ENCODE measurements at places on chromosomes 4 and X.

DNA sequence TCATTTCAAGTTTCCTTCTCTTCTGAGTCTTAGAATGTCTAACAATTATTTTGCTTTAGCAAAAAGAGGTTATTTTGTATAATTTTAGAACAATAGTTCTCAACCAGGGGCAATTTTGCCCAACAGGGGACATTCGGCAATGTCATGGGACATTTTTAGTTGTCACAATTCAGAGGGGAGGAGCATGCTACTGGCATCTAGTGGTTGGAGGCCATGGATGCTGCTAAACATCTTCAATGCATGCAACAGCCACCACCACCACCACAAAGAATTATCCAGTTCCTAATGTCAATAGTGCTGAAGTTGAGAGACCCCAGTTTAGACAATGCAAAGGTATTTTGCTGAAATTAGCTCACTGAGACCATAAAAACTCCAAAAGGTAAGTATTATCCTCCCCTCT lies 122.5 kb downstream of the ARHGAP6 start:
- DNase-seq = no peak

GRCh38 chrX:46601283-46601682 lies 27.7 kb downstream of the CHST7 start:
- DNase-seq = peak; percentile 35

GRCh38 chr4:46444318-46445000 lies 54.5 kb upstream of the GABRA2 start:
- peak; percentile 24 for DNase-seq

GRCh38 chr4:24763631-24764297 lies 31.6 kb upstream of the SOD3 start:
- no peak for DNase-seq

DNA sequence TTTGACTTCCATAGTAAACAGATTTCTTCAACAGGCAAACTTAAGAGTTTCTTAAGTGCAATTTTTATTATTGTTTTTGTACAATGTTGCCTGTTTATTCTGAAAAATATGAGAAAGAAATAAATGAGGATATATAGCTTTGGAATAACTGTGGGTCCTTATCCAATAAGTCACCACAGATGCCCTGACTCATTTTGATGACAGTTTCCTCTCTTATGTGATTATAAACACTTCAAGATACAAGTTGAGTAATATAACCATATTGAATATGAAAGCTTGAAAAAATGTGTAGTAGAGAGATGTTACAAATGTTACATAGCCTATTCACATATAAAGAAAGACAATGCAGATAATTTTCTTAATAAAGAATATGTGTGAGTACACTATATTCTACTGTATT lies 931.6 kb downstream of the RAPGEF2 start:
- no peak for DNase-seq

DNA sequence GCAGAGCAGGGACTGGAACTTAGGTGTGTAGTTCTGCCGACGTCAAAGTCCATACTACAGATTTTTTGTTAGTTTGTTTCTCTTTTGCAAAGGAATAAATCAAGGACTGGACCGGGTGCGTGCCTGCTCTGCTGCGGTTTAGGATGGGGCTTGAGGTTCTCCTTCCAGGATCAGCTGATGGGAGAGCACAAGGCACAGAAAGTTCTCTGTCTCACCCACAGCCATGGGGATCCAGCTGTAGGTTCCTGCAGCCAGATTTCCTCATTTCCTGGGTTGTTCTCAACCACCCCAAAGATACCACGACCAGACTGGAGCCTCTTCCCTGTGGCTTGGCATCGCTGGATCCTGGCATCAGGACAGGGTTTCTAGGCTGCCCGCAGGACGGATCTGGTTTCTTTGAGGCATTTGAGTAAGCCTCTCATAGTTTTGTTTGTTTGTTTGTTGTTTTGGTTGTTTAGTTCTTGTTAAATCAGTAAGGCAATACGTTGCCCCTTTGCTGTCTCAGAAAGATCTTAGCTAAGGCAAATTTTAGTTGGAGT lies 789 bp upstream of the SRPX start:
- DNase-seq = no peak

DNA sequence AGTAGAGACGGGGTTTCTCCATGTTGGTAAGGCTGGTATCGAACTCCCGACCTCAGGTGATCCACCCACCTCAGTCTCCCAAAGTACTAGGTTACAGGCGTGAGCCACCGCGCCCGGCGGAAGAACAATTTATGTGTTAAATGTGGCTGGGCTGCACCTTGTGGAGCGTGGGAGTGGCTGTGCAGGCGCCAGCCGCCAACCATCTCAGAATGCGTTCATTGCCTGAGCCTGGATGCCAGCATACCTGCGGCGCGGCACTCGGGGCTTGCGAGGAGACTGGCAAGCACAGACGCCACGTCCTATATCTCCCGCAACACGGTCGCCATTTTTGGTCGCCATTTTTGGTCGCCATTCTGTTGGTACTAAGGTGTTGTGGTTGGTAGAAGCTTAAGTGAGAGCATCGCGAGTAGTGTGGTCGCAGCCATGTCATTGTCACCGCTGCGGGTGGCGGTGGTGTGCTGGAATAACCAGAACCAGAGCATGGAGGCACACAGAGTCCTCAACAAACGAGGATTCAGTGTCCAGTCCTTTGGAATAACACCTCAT lies 193.6 kb upstream of the HTR2C start:
- no peak for DNase-seq

DNA sequence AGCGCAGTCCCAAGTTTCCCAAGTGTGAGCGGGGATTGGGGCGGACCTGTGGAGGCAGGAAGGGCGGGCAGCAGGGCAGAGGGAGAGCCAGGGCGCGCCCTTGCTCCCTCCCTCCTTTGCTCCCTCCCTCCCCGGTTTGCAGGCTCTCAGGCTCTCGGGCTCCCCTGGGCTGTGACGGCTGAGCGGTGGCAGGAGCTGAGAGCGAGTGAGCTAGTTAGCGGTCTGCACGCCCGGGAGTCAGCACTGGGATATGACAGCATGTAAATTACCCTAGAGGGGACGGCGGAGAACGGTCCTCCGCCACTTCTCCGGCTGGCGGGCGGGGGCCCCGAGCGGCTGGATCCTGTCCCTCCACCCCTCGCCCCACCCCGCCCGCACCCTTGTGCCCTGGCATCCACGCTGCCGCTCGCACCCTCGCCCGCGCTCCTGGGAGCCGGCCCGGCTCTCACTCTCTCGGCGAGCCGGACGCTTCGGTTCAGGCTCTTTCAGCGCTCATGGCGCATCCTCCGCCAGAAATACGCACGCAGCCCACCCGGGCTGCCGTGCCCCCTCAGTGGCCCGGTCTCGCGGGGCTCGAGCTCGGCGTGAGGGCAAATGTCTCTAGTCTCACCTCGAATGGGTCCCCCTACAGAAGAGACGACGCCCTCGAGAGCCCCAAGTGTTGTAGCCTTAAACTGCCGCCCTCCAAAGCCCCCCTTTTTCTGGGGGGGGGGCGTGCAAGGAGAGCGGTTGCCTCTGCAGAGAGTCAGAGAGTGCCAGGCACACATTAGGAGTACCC lies at the start of gene TSC22D3:
TSC22D3 (minus strand) TSS at position 54 of the 778 bp plus-strand sequence. CDS start 368 bp downstream, outside the sequence.
- DNase-seq = no peak

GRCh38 chr4:180449395-180449956 lies 1793.7 kb upstream of the TENM3 start:
- DNase-seq = no peak

DNA sequence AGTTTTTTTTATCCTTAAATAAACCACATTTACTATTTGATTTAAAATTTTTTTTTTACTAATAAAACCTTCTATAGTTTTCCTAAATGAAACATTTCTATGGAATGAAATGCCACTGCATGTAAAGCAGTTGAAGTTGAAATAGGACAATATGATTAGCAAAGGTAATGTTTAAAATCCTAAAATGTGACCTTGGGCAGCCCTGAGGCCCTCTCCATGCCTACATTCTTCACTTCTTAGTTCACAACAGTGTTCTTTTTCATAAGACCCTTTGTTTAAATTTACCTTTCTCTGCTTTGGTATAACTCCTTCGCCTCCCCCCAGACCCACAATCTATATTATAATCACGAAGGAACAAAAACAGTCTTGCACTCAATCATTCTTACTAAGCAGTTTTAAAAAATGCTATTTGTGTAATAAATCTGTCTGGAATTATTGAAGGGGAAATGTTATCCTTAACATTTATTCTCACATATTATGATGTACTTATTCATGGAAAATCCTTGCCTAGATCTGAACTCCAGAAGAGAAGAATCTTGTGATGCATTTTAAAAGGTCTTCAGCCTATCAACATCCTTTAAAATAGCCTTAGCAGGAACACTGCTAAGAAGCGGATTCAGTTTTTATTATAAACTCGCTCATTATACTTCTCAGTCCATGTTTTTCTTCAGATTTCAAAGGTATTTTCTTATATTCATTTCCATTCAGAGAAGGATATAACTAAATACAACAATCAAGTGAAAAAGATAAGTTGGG lies 124.6 kb upstream of the NAP1L5 start:
- DNase-seq = no peak

DNA sequence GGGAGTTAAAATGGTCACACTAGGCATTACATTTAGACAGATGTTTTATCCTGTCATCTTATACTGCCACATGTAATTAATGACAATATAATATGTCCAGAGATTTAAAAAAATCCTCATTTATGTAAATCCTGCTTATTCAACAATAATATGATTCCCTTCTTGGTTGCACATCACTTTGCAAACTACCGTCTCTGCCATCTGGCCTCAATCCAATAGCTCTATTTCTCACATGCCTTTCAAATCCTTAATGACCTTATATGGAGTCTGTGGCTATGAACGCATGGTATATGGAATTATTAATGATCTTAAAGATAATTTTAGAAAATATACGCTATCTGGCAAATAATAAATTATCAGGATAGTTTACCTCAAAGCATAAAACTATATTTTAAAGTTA lies 144.5 kb downstream of the NPNT start:
- no peak for DNase-seq

GRCh38 chr4:138728566-138728965 lies 287.0 kb upstream of the NOCT start:
- no peak for DNase-seq

- DNase-seq = no peak
Measured at GRCh38 chr4:105116616-105117319, 29.9 kb upstream of the TET2 start.

DNA sequence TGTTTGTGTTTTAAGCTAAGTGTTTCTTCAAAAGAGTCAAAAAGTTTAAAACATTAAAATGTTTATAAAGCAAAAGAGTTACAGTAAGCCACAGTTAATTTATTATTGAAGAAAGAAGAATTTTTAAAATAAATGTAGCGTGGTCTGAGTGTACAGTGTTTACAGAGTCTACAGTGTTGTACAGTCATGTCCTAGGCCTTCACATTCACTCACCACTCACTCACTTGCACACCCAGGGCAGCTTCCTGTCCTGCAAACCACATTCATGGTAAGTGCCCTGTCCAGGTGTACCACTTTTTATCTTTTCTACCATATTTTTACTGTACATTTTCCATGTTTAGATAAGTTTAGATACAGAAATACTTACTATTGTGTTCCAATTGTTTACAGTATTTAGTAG lies 239.7 kb upstream of the AGA start:
- DNase-seq = no peak

GRCh38 chr4:7357323-7357722 lies 77.4 kb downstream of the PSAPL1 start:
- no peak for DNase-seq

DNA sequence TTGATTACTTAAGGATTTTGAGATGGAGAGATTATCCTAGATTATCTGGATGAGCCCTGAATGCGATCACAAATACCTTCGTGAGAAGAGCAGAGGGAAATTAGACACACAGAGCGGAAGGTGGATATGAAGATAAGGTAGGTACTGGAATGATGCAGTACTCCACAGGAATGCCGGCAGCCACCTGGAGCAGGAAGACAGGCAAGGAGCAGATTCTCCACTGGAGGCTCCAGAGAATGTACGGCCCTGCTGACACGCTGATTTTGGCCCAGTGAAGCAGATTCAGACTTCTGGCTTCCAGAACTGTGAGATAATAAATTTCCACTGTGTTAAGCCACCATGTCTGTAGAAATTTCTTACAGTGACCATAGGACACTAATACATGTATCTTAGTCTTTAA lies 79.4 kb upstream of the PITX2 start:
- no peak for DNase-seq
